ENCODE measurements at places on chromosomes 2 and 18. TPM values are rescaled to one million over a fixed set of nuclear protein-coding genes. Genes with fewer than 3 reads are reported as not detected.

Gene REG3G
- not detected for total RNA-seq

Gene TAF1B
- total RNA-seq, result 9.9 TPM

Gene TRABD2A
- total RNA-seq, result 3.1 TPM

Gene KYNU
- 1.1 TPM for total RNA-seq

- no peak for DNase-seq
These were observed 91.7 kb upstream of the TRIB2 start for GRCh38 chr2:12624905-12625598.

- no peak for DNase-seq
These were observed 681.5 kb upstream of the FAM98A start for GRCh38 chr2:34280606-34281005.

DNA sequence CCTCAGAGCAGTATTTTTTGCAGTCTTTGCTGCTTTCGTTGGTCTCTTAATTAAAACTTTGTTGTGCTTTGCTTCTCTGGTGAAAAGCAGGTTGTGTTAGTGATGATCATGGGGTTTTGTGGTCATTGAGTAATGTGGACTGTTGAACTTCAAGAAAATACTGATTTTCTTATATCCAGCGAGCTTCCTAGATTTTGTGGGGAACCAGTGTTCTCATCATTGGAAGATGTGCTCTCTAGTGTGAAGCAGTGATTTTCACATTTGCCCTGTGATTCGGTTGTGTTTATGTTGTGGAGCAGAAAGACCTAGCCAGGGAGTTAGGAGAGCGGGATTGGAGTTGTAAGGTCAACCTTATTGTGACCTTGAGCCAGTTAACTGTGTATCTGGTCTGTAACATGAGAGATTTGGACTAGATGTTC is 12.4 kb downstream of the ASAP2 start:
- no peak for DNase-seq

- DNase-seq, result peak; percentile 74
These were observed 1.1 kb downstream of the PRKRA start for GRCh38 chr2:178449700-178450523.

GRCh38 chr2:227939271-227940027 is 68.0 kb downstream of the DAW1 start:
- DNase-seq, result peak; percentile 55

GRCh38 chr18:46250812-46251173 is 146.6 kb downstream of the HAUS1 start:
- no peak for DNase-seq

- DNase-seq, result no peak
These were observed 61.2 kb upstream of the GPC1 start for GRCh38 chr2:240374085-240374907.

DNA sequence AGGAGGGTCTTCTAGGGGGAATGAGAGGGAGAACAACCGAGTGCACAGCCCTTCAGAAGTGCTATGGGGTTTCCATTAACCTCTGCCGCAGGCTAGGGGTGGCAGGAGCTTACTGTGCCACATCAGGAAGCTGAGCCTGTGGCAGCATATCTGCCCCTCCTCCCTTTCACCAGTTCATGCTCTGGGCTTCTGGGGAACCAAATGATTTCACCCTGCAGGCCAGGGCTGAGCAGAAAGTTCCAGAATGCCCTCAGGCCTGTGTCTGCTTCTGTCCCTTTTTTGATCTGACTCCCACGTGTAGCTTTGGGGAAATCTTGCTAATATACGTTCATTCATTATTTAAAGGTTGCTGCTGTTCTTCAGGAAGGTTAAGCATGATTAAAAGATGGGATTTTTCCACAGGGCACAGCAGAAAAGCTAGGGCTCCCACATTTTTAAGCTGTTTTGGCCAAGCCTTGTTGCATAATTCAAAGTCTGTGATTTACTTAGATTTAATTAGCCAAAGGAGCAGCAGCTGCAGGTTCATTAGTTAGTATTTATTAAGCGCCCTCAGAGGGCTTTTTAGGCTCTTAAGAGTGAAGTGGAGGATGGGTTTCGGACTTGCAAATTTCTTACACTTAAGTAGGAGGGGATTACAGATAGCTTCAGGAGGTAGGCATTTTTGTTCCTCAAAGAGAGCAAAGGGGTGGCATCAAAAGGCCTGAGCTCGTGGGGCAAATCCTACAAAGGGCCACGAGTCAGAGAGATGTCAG is 10.2 kb downstream of the TMEM247 start:
- DNase-seq, result no peak

DNA sequence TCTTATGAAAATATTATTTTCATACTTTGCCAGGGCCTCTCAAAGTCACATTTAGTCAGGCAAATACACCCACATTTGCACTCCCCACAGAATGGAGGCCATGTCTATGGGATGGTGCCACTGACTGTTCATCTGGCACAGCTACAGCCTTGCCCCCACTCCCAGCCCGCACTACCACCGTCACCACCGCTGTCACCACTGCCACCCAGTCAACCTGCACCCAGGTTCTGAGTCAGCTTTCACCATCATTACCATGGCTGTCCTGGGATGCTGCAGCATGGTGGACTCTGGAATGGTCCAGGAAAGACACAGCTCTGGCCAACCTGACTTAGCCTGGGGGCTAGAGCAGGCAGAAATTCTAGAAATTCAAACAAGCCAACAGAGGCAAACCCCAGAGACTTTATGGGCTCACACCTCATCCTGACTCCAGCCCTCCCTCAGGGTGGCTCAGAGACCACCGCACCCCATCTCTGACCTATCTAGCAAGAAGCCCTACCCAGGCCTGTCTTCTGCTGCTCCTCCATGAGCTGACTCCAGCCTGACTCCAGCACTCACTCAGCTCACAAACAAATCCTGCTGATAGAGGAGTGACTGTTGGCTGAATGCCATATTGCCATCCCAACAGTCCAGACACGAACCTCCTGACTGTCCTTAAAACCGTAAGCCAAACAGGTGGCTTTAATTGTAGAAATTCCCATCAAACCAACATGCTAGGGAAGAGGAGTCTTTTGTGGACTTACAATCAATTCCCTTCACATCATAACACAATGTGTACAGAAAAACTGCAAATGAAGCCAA is 28.0 kb downstream of the DNER start:
- no peak for DNase-seq

DNA sequence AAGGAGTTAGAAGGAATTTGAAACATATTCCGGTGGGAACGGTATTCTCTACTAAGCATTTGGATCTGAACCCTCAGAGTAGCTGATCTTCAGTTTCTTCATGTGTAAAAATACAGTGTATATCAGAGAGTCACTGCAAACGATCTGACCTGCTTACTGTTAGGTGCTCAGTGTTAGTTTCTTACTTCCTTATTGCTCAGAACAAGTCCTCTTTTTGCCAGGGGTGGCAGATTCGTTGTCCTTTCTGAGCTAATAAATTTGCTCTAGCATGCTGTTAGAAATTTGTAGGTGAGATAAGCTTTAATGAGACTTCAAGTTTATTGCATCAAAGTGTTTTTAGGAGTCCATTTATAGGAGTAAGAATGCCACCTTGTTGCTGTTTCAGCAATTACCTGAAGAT is 15.8 kb downstream of the PLEKHA3 start:
- DNase-seq, result no peak

GRCh38 chr2:105919826-105920225 is 175.1 kb downstream of the NCK2 start:
- peak; percentile 64 for DNase-seq

DNA sequence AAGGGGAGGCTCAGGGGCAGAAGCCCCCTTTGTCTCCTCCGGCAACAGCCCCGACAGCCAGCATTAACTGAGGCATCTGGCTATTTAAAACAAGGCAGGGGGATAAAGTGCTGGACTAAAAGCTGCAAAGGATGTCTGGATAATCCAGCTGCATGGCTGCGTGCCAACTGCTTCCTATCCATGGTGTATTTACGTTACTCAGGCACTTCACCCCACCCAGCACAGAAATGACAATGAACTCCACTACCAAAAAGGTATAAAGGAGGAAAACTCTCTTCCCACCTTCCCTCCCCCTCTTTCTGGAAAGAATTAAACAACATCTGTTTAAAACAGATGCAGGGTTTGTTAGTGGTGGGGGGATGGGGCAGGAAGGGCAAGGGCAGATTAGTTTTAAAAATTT is 82.5 kb downstream of the SPRED2 start:
- peak; percentile 83 for DNase-seq

- peak; percentile 79 for DNase-seq
These were observed 108.8 kb downstream of the SLC4A3 start for GRCh38 chr2:219736209-219736608.

GRCh38 chr18:31553800-31554199 is 37.9 kb upstream of the TTR start:
- DNase-seq, result no peak

DNA sequence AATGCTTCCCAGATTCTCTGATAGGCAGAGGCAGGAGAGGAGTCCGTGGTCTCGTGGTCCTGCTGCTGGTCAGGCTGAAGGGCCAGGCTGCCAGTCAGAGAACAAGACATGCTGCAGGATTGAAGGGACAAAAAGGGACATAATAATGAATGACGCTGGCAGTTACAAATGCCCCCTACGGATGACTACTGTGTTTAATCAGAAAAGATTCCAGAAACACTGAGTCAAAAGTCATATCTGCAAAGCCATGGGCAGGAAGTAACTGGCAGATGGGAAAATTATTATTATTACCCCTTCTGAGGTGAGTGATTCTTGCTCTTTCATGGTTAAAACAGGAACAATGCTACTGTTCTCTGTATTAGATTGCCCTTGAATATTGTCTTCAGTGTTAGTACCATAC is 19.0 kb downstream of the LCT start:
- no peak for DNase-seq

DNA sequence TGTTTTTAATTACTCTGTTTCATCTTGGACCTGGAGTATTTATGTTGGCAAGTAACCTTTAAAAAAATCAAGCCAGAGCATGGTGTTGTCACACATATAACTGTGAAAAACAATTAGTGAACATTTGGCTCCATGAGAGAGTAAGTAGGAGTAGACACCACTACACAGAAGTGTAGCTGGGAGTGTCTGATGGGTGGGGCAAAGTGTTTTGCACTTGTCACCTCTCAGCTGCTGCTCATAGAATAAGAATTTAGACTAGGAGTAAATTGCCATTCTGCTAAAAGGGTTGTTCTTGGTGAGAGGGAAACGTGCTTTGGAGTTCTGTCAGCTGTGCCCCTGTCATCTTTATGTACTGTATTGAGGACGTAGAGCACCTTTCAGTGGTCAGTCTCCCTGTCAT is 114.5 kb downstream of the TTC27 start:
- DNase-seq, result no peak

DNA sequence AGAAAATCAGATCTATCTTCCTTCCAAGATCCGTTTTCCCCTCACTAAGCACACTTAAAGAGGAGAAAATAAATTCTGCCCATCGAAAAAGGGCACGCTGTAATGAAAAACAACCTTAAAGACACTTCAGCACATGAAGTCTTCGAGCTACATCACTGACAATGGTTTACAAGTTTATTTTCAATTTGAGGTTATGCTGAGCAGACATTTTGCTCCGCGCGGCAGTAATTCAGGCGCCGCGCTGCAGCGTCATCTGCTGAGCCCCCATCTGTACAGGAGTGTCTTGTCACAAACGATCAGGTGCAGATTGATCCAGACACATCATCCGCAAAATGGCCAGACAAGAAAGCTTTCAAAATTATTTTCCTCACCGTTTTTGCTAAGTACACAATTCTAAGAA is 341.7 kb downstream of the STK39 start:
- DNase-seq, result no peak

GRCh38 chr18:6444466-6445228 is 29.9 kb upstream of the L3MBTL4 start:
- DNase-seq, result no peak

DNA sequence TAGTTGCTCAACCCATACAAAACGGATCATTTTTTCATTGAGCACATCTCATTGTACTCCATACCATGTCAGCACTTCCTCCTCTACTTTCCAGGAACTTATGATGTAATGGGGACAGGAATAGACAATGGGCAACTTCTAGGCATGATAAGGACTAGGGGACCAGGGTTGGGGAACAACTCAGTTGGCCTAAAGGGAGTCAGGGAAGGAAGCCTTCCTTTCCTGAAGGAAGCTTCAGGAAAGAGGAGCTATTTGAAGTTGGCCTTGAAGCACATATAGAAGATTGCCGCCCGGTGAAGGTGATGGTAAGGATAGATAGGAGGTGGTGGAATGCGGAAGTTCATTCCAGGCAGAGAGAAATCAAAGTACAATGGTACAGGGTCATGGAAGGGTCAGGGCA is 283.9 kb downstream of the SLC8A1 start:
- DNase-seq, result peak; percentile 63

DNA sequence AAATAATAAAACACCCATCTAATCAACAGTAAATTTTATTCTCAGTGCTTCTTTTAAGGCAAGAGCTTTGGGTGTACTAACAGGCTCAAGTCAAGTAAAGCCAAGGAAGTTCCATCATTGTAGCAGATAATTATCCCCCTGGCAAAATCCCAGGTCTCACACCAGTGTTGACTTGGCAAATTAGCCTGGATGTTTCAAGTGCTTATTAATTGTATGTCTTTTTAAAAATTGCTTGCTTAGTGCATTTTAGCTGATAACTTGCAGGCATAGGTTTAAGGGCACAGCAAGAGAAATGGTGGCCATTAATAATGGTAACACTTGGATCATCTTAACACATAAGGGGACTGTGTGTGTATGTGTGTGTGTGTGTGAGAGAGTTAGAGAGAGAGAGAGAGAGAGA is 42.0 kb upstream of the FMNL2 start:
- DNase-seq, result no peak

DNA sequence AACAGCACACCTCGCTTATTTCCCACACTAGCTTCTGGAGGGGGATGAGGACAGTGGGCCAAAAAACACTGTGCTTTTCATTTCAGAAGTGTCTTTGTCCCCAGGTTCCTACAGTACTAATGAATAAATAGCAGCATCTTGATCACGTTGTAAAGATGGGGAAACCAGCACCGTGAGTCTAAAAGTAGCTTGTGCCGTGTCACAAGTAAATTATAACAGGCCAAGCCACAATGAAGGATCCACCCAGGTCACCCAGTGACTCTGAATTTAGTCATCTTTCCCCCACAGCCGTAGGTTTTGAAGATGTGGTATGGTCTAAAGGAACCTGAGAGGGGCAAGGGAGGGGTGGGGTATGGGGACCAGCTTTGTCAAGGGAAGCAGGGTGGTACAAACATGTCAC is 8.8 kb downstream of the FZD7 start:
- no peak for DNase-seq

GRCh38 chr18:48827291-48828193 is 123.2 kb downstream of the SMAD7 start:
- no peak for DNase-seq

All from HT-29 (cell line).